Stimulated activated CD4-positive, alpha-beta T cell treated with anti-CD3 and anti-CD28 coated beads, Interleukin-15, amount 100 ng/mL, for 1 hour (primary cell): ENCODE measurements at places on chromosomes 7 and 10.

DNA sequence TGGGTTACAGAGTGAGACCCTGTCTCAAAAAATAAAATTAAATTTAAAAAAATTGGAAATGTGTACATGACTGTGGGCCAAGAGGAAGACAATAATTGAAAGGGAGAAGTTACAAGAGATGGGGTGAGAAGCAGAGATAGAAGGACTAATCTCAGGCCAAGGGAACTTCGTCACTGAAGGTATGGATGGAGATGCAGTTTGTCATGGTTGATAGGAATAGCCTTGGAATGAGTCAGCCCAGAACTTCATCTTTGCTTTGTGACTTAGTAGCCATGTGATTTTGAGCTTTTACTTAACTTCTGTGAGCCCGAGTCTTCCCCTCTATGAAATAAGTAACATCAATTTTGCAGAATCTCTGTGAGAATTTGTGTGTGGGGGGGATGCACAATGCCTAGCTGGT lies 6.5 kb upstream of the PODXL start:
- no peak for DNase-seq

- no peak for DNase-seq
Observed at GRCh38 chr7:132580277-132580676, 4.0 kb upstream of the PLXNA4 start.

- no peak for DNase-seq
Observed at GRCh38 chr10:20656886-20657285, 240.2 kb downstream of the NEBL start.

DNA sequence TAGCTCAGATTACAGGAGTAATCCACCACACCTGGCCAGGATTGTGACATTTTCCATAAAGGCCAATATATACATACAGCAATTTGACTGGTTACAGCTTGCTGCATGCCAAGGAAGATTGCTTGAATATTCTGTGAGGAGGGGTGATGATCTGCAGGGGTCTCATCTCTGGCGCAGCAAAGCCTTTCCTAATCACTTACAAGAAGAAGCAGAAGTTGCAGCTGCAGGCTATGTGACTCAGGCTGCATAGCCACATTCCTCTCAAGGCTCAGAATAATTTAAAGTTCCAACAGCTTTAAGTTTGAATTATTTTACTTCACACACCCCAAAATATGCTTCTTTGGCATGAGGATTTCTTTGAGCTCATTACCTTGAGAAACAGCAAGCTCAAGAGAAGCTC lies 11.4 kb upstream of the RASGEF1A start:
- no peak for DNase-seq

- no peak for DNase-seq
Observed at GRCh38 chr7:142583446-142583845, 165.8 kb upstream of the PRSS1 start.

DNA sequence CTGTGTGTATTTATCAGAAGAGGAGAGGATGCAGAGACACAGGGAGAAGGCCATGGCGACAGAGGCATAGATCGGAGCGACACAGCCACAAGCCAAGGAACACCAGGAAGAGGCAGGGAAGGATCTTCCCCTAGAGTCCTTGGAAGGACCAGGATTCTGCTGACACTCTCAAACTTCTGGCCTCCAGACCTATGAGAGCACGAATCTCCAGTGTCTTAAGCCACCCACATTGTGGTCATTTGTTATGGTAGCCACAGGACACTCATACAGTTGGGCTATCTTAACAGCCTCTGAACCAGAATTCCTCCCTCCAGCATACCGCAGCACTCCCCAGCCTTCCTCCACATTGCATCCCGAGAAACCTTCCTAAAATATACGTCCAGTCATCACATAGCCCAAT lies 367.0 kb upstream of the MGMT start:
- no peak for DNase-seq

GRCh38 chr7:71750290-71750689 lies 618.3 kb downstream of the GALNT17 start:
- DNase-seq: no peak

DNA sequence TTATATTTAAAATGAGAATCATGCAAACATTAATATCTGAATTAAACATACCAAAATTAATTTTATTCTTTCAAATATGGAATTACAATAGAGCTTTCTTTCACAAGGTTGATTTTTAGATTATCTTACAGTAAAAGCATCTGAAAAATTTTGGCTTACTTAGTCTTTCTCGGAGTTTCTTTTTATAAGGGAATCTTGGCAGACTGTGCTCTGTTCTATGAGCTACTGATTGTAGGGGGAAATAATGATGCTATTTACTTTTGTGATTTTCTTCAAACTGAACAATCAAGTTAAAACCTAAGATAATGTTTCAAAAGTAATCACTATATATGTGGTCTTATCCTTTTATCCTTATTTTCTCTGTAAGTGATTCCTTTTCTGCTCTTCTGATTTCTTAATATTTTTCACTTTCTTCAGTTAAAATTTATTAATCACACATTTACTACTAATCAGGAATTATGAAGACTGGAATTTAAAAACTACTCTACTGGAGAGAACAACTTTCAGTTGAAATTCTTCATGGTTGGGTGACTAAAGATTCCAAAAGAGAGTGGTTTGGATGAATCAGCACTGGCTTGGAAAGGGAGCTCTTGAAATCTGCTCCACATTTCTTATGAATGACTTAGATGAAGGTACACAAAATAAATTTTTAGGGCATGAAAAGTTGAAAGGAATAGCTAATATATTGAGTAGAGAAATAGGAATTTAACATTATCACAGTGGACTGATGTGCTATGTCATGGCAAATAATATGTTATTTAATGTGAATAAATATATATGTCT lies 103.9 kb downstream of the PPP1R9A start:
- DNase-seq: no peak

- DNase-seq: no peak
Observed at GRCh38 chr10:101441541-101442455, 87.8 kb downstream of the BTRC start.

- no peak for DNase-seq
Observed at GRCh38 chr7:18013936-18014335, 13.7 kb downstream of the PRPS1L1 start.

DNA sequence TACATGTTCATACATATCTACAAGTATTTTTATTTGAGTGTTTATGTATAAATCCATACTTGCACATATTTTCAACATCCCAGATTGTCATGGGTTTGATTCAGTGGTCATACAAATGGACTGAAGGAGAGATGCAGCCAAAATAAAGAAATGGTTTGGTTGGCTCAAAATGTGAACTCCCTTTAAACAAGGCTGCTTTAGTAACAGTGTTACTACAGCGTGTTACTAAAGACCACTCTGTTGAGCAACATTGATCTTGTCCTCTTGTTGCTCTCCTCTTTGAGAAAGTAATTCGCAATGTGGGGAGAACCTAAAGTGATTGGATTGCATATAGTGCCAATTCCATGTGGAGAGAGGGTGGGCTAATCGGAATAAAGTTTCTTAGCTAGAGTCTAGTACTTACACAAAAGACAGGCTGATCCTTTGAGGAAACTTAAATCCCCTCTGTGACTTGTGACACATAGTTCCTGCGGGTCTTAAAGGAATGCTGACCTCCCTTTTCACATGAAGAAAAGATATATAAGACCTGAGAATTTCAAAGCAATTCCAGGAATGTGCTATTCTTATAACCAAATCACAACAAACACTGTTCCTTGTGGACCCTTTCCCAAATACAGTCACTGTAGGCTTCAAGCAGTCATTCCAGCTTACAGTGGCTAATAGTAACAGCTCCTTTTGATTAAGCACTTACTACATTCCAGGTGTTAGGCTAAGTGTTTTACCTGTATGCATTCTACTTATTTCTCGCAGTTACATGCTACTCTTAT lies 144.3 kb downstream of the FZD1 start:
- DNase-seq: no peak

DNA sequence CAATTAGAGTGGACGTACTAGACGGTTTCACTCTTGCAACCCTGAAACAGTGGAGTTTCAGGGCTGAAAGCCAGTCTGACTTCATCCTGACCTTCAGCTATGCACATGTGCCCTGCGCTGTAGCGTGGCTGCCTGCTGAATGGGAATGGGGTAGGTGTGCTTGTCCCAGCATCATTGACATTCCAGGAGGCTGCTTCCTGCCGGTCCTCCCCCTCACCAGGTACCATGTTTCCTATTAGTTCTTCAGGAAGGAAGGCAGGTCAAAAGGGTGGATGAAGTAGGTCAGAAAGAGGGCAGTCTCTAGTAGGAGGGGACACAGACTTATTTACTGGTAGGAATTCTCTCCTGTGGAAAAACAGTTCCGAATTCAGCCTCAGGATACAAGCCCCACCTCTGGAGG lies 551.8 kb upstream of the GALNT17 start:
- DNase-seq: no peak

GRCh38 chr7:98287486-98287959 lies 6.0 kb downstream of the BRI3 start:
- no peak for DNase-seq

GRCh38 chr10:125797424-125797823 lies 21.8 kb upstream of the MMP21 start:
- no peak for DNase-seq

DNA sequence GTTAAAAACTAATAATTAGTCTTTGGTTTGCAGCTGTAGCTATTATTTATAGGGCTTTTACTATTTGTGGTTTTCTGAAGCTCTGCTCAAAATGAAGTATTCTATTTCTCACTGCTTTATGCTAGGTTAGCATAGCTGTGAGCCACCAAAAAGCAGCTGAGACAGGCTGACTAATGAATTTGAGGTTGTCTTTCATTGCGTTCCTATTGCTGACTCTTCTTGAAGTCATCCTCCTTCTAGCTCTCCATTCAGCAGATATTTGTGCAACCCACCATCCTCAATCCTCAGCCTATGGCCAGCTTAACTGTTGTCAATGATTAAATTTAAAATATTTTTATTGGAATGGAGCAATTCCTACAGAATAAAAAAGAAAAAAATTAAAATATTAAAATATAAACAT lies 2.1 kb upstream of the RALA start:
- DNase-seq: no peak

- DNase-seq: no peak
Observed at GRCh38 chr10:70546584-70546983, 56.0 kb downstream of the PRF1 start.

- no peak for DNase-seq
Observed at GRCh38 chr7:154394804-154395203, 342.6 kb downstream of the DPP6 start.
